Endothelial cell of coronary artery (primary cell): ENCODE measurements at places on chromosomes 12 and 14. TPM values are rescaled to one million over a fixed set of nuclear protein-coding genes. Genes with fewer than 3 reads are reported as not detected.

Gene OR6C2
- not detected in 2 replicates for total RNA-seq

Gene P2RX2
- total RNA-seq, result not detected in 2 replicates

Gene AQP5
- 0.09 and 1.8 TPM in 2 replicates for total RNA-seq

Gene DIO2
- 2.2 and 2.7 TPM in 2 replicates for total RNA-seq

Gene RNU6-7
- total RNA-seq, result not detected in 2 replicates

Gene GPD1
- total RNA-seq, result not detected in 2 replicates

Gene ABHD12B
- total RNA-seq, result not detected in 2 replicates

Gene ITGA7
- 0.09 and 1.0 TPM in 2 replicates for total RNA-seq

Gene LRIG3
- 43.0 and 67.8 TPM in 2 replicates for total RNA-seq

Gene MYO1H
- total RNA-seq, result not detected in 2 replicates

Gene VPS33A
- 18.0 and 18.2 TPM in 2 replicates for total RNA-seq

Gene FOXG1
- under 0.01 TPM in 1 of 2 replicates, not detected in the other for total RNA-seq

Gene HCAR3
- total RNA-seq, result not detected in 2 replicates

Gene CYP27B1
- total RNA-seq, result 0.38 and 0.54 TPM in 2 replicates

Gene TAS2R42
- total RNA-seq, result not detected in 2 replicates

Gene PRH1
- 13.2 and 26.6 TPM in 2 replicates for total RNA-seq

Gene SLCO1B1
- not detected in 2 replicates for total RNA-seq

Gene IL31
- not detected in 2 replicates for total RNA-seq

Gene TBC1D30
- total RNA-seq, result 10.1 and 13.6 TPM in 2 replicates

Gene NTF3
- 2.3 TPM in 1 of 2 replicates, not detected in the other for total RNA-seq

Gene PMEL
- total RNA-seq, result 0.19 and 0.27 TPM in 2 replicates

Gene NANOG
- total RNA-seq, result not detected in 2 replicates

Gene GNG2
- total RNA-seq, result 1.2 and 4.3 TPM in 2 replicates

Gene RIMBP2
- not detected in 2 replicates for total RNA-seq

Gene DYRK2
- 9.7 and 13.9 TPM in 2 replicates for total RNA-seq

Gene CLMN
- 2.5 and 3.8 TPM in 2 replicates for total RNA-seq

Gene SLC10A1
- total RNA-seq, result not detected in 2 replicates

Gene DEPDC4
- total RNA-seq, result 0.54 and 0.75 TPM in 2 replicates

Gene C1QL4
- total RNA-seq, result not detected in 2 replicates

Gene TAS2R7
- 0.09 TPM in 1 of 2 replicates, not detected in the other for total RNA-seq

Gene ZNF26
- 10.0 and 12.1 TPM in 2 replicates for total RNA-seq

Gene KRT75
- total RNA-seq, result not detected in 2 replicates

Gene DUSP6
- 214 and 246 TPM in 2 replicates for total RNA-seq

Gene BDKRB1
- total RNA-seq, result not detected in 2 replicates

Gene ARHGAP9
- total RNA-seq, result not detected in 2 replicates

Gene ADSS1
- total RNA-seq, result 1.4 and 7.4 TPM in 2 replicates

Gene KRT8
- total RNA-seq, result 9.2 and 20.7 TPM in 2 replicates

Gene KCNJ8
- total RNA-seq, result 0.56 TPM in 1 of 2 replicates, not detected in the other

Gene IKZF4
- total RNA-seq, result 0.38 and 0.45 TPM in 2 replicates

Gene FERMT2
- 91.8 and 134 TPM in 2 replicates for total RNA-seq

Gene STAC3
- 0.18 and 0.19 TPM in 2 replicates for total RNA-seq

Gene RAD9B
- 0.38 and 0.45 TPM in 2 replicates for total RNA-seq

Gene RASSF9
- total RNA-seq, result 0.85 and 0.99 TPM in 2 replicates

Gene USP44
- 0.63 and 0.85 TPM in 2 replicates for total RNA-seq

Gene CLEC4C
- total RNA-seq, result not detected in 2 replicates

Gene CAPZA3
- not detected in 2 replicates for total RNA-seq

Gene NPAS3
- 0.09 TPM in 2 replicates for total RNA-seq
